ENCODE measurements at places on chromosomes 3 and 15.

GRCh38 chr3:46865546-46865945, 2.3 kb upstream of the MYL3 start:
- DNase-seq = no peak

DNA sequence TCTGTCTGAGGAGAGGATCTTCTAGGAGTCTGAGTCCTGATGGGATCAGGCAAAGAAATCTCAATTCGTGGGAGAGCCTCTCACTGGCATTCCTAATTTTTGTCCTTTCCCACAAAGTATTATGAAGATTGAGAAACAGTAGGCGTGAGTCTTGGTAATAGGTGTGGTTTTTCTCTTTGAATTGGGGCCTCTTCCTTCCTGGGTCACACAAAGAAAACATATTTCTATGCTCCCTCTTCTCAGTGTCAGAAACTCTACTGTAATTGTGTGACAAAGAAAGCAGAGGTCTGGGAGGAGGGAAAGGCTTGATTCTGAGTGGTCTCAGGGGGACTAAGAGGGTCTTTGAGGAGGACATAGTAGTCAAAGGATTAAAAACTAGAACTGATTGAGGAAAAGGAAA, 6.0 kb downstream of the GABRR3 start:
- DNase-seq = no peak

- no peak for DNase-seq
Observed at GRCh38 chr3:9397906-9398699, 688 bp downstream of the SETD5 start.

DNA sequence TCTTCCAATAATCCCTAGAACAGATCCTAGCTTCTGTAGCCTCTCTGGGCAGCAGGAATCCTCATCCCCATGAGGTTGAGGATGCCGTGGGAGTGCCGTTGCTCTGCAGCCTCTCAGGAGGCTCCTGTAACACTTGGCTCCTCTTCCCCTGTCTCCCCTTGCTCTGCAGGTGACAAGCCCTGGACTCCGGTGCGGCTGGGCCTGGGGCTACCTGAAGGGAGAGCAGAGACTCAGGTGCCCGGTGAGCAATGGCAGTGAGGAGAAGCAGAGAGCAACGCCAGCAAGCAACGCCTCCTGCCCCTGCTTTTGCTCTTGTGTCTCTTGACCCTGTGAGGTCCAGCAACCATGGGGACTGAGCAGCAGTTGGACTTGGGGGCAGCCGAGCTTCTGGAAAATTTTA, 91.2 kb downstream of the CEMIP start:
- DNase-seq = no peak

DNA sequence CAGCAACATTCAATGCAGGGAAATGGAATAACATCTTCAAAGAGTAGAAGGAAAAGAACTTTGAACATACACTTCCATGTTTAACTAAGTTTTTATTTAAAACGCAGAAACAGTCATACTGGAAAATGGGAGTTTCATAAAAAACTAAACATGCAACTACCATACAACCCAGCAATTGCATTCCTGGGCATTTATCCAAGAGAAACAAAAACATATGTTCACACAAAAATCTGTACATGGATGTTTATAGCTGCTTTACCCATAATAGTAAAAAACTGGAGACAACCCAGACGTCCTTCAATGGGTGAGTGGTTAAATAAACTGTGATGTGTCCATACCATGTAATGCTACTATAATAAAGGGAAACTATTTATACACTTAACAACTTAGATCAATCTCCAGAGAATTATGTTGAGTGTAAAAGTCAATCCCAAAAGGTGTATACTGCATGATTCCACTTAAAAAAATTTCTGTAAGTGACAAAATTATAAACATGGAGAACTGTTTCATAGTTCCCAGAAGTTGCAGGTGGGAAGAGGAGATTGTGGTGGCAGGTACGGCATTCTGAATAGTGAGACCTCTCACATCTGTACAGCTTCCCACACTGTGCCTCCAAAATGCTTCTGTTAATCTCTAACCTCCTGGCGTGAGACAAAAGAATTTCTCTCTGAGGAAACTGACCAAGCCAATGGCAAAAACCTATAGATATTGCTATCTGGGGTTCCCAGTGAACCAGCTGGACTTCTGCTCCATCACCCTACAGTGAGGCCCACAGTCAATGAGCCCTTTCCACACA, 23.1 kb downstream of the ISG20 start:
- no peak for DNase-seq

DNA sequence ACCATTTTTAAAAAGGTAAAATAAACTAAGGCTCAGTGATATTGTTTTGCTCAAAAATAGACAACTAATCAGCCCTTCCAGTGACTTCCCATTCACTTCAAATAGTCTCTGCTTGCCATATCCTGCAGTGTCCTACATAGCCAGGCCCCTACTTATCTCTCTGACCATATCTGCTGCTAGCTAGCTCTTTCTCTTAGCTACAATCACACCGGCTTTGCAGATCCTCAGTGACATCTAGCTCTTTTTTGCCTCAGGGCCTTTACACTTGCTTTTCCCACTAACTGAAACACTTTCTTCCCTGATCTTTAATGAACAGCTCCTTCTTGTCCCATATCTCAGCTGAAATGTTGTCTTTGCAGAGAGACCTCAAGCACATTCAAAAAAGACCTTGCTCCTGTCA, 161.3 kb downstream of the IL5RA start:
- no peak for DNase-seq

DNA sequence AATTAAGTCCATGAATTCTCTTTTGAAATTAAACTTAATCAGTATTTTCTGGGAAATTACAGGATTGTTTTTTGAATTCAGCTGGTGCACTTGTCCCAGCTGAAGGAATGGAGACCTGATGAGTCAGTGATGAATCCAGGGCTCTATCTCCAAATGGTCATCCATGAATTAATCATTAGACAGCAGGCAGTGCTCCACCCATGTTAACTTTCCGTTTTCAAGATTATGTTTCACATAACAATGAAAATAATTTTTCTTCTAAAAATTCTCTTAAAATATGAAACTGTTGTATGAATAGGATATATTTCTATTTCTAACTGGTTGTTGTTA, 13.9 kb upstream of the PAQR9 start:
- DNase-seq = no peak

- no peak for DNase-seq
Observed at GRCh38 chr15:56582785-56583184, 117.8 kb upstream of the MNS1 start.

GRCh38 chr3:35832140-35832571, 192.8 kb downstream of the ARPP21 start:
- no peak for DNase-seq

- peak; percentile 38 for DNase-seq
Observed at GRCh38 chr15:33671456-33671855, 296.8 kb upstream of the CHRM5 start.

DNA sequence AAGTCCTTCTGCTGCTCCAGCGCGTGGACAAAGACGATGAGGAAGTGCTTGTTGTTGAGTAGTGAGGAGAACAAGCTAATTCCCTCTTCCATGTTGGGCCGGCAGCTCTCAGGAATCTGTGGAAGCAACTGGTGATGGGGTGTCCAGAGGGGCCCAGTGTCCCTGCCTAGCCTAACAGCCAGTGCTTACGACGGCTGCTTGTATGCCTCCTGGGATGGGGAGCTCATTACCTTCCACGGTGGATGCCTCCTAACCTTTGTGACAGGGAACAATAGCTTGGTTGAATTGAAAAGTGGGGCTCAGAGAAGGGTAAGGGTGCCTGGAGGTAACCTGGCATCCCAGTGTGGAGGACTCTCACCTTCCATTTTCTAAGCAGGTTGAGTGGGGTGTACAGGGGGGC, 22.9 kb downstream of the H1-8 start:
- DNase-seq = no peak

GRCh38 chr3:194133661-194134230, 2.2 kb upstream of the HES1 start:
- no peak for DNase-seq

DNA sequence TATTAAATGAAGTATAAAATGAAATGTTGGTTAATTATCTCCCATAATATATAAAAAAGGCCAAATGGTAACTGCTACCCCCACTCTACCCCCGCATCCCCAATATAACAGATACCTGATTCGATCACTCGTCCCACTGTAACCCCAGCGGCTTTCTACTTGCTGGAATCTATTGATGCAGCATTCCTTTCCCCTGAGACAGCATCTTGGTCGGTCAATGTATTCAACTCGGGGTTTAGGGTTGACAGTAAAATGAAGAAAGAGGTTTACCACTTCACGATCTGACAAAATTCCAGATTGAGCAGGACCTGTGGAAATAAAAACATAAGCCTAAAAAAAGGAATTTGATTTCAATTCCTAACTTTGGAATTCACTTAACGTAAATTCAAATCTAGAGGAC, 18.6 kb upstream of the C15orf40 start:
- no peak for DNase-seq

GRCh38 chr3:134354612-134355251, 19.5 kb downstream of the AMOTL2 start:
- DNase-seq = no peak

DNA sequence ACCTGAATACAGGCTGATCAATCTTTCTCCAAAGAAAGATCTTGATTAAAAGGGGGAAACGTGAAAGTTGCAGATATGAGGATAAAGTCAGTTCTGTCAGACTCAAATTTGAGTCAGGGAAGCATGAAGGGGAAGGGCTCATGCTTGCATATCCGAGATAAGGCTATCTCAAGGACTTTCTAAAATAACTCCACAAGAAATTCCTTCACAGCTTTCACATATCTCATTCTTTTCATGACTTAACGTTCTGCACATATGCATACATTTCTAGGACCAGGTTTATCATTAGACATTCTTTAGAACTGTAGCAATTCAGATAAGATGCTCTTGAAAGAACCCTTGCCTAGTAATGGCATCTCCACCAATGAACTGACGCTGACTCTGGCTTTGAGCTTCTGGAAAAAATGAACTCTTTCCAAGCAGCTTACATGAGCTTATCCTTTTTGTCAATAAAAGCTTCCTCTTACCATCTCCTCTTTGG, 15.9 kb downstream of the SH3GL3 start:
- no peak for DNase-seq

- peak; percentile 65 for DNase-seq
Observed at GRCh38 chr3:36876181-36876936, 68.5 kb downstream of the TRANK1 start.

- no peak for DNase-seq
Observed at GRCh38 chr15:33095641-33096040, 98.9 kb downstream of the FMN1 start.

- no peak for DNase-seq
Observed at GRCh38 chr3:32951410-32951811, at the start of gene CCR4. Gene CCR4 (plus strand): TSS chr3:32951644. CDS start chr3:32953423, 1,779 bp downstream.

DNA sequence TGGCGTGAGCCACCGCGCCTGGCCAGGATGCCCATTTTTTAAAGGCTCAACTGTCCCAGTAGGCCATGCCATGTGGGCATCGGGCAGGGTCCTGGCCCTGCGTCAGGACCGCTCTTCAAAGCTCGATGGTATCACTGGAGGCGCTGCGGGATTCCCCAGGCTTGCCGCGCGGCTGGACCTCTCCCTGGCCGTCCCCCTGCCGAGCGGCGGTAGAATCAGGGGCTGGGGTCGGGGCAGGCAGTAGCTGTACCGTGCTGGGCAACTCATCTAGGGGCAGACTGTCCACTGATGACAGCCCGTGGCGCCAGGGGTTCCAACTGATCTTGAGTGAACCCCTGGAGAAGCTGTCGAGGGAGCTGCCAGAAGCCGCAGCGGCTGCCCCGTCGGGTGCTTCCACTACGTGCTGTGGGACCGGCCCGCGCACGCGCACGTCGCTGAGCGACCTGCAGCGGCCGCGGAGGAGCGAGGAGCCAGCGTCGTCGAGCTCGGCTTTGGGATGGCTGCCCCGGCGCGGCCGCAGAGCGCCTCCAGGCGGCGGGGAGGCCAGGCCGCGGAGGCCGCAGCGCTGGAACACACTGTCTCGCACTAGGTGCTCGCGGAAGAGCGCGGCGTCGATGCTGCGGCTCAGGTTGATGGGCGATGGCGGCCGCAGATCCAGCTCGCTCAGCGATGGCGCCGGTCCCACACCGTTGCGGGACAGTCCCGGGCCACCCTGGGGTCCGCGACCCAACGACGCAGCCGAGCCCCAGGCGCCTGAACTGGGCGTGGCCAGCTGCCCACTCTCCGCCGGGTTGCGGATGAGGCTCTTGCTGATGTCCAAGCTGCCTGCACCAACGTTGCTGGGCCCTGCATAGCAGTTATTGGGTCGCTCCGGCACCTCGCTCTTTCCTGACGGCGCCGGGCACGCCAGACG, 5.8 kb downstream of the PRRT3 start:
- no peak for DNase-seq

- no peak for DNase-seq
Observed at GRCh38 chr3:58973796-58974195, 76.0 kb downstream of the CFAP20DC start.

DNA sequence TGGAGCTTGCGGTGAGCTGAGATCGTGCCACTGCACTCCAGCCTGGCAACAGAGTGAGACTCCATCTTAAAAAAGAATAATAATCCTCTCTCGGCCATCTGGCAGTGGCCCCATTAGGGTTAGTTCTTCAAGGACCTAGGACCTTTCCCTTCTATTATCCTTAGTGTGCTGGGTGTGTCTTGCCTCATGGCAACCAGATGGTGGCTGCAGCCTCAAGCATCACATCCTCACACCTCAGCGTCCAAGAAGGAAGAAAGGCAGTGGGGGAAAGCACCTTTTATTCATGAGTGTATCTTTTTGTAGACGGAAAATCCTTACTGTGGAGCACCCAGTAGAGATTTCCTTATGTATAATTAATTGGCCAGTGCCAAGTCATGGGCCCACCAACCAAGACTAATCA, 42.7 kb upstream of the TFRC start:
- no peak for DNase-seq

DNA sequence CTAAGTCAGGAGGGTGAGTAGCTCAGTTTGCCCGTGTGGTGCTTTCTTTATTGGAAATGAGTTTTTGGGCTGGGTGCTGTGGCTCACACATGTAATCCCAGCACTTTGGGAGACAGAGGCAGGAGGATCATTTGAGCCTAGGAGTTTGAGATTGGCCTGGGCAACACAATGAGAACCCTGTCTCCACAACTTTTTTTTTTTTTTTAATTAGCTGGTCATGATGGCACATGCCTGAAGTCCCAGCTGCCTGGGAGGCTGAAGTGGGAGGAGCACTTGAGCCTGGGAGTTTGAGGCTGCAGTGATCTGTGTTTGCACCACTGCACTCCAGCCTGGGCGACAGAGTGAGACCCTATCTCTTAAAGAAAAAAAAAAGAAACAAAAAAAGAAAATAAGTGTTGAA, 174.9 kb downstream of the NSMCE3 start:
- DNase-seq = no peak

GRCh38 chr3:129266651-129267050, 12.0 kb upstream of the HMCES start:
- no peak for DNase-seq

DNA sequence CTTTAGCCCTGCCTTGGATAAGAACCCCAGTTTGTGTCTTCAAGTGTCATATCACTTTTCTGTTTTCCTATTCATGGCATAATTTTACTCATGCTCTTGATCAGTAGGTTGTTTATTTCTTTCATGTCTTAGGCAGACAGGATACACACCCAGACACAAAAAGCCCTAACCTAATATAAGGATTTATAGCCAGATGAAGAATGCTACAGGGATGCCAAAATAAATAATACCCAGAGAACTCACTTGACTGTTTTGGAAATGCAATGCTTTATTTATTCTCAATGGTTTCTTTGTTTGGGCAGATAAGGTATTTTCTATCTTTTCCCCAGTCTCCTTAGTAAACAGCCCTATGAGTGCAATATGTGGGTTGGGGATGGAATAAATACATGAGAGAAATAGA, 424.0 kb upstream of the PDZRN3 start:
- DNase-seq = no peak

All from GM18507 (cell line).